Fibroblast of gingiva (primary cell): ENCODE measurements at places on chromosomes 16 and 17.

DNA sequence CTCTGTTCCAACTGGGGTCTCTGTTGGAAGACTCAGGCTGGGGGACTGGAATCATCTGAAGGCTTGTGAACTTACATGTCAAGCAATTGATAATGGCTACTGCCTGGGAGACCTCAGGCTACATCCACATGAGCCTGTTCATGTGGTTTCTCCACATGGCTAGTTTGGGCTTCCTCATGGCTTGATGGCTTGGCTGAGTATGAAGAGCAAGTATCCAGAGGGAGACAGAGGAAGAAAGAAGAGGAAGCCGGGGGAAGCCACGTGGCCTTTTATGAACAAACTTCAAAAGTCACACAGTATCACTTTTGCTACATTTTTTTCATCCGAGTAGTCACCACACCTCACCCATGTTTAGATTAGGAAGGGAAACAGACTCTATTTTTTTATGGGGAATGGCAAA is 158.9 kb downstream of the TRIM37 start:
- DNase-seq: no peak

DNA sequence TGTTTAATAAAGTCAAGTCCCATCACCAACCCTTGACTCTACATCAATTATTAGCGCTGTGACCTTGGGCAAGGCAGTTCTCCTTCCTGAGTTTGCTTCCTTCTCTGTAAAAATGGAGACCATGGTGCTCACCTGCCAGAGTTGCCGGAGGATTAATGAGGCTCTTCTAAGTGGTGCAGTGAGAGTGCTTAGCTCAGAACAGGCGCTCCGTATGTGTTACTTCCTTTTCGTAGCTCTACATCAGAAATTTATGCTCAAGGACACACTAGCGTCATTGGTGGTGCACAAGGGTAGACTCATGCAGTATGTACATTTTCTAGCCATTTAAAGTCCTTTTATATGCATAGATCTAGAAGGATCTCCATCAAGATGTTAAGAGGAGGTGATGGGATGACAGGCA is 17.4 kb upstream of the CMIP start:
- DNase-seq: no peak

- no peak for DNase-seq
These were observed 91.8 kb downstream of the NCOR1 start for GRCh38 chr17:16123531-16123930.

DNA sequence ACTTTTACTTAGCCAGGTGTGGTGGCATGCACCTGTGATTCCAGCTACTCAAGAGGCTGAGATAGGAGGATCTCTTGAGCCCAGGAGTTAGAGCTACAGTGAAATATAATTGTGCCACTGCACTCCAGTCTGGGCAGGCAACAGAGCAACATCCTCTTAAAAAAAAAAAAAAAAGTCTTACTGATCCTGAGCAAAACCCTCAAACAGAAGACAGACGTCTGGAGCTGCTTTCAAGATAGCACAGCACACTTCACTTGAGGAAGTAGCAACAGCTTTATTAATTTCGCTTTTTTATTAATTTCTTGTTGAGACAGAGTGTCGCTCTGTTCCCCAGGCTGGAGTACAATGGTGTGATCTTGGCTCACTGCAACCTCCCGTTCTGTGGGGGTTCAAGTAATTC is 10.2 kb upstream of the GGA2 start:
- DNase-seq: no peak

GRCh38 chr17:28097901-28098300 is 55.4 kb downstream of the NLK start:
- DNase-seq: no peak

DNA sequence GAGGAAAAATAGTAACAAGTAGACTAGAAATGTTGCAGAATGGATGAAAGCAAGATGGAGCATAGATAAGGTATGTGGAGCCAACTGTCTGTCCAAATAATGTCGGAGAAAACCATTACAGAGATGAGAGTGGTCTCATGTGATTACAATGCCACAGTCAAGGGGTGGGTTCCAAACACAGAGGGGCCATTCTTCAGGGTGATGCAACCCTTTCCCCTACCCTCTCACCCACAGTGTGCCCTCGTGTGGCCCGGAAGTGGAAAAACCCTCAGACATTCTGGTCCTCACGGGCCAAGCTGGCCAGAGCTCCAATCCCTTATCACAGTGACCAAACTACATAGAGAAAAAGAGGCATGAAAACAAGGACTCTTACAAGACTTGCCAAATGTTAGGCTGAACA is 17.7 kb upstream of the HS3ST3A1 start:
- no peak for DNase-seq

DNA sequence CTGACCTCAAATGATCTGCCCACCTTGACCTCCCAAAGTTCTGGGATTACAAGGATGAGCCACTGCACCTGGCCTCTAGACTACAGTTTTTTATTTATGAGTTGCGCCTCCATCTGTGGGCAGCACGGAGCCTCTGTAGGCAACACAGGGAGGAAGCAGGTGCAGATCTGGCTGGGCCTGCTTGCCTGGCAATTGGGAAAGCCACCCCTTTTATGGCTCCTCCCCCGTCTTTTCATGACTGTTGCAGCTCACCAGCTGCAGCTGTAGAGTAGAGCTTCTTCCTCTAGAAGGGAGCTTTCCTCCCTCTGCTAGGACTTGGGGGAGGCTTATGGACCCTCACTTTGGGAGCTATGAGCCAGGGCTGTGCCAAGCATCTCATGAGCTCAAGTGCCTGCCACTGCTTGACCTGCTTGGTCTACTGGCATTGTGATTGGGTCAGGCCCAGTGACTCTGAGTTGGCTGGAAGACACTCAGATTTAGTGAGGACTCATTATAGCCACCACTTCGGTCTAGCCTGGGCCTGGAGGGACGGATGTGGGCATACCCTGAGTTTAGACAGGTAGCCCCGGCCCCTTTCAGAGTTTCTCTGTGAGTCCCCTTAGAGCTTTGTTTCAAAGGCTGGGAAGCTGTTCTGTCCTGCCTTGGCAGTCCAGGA is 6.9 kb upstream of the SLC7A6 start:
- DNase-seq: no peak

GRCh38 chr17:4173781-4174180 is 30.8 kb downstream of the CYB5D2 start:
- no peak for DNase-seq

GRCh38 chr17:73359352-73359751 is 47.6 kb upstream of the CDC42EP4 start:
- no peak for DNase-seq

GRCh38 chr17:630801-631200 is 83.8 kb downstream of the VPS53 start:
- DNase-seq: no peak

GRCh38 chr17:42266918-42267766 is 9.0 kb downstream of the STAT5B start:
- DNase-seq: peak; percentile 95

GRCh38 chr16:88390735-88391134 is 8.0 kb downstream of the ZNF469 start:
- DNase-seq: no peak

GRCh38 chr17:22337467-22337866 is 645.1 kb downstream of the KCNJ18 start:
- no peak for DNase-seq

- no peak for DNase-seq
These were observed 21.4 kb downstream of the FLYWCH1 start for GRCh38 chr16:2933136-2933535.

GRCh38 chr17:77372444-77373298 is 231.9 kb downstream of the SEC14L1 start:
- DNase-seq: peak; percentile 96

GRCh38 chr16:13429416-13429815 is 490.5 kb upstream of the ERCC4 start:
- DNase-seq: no peak

DNA sequence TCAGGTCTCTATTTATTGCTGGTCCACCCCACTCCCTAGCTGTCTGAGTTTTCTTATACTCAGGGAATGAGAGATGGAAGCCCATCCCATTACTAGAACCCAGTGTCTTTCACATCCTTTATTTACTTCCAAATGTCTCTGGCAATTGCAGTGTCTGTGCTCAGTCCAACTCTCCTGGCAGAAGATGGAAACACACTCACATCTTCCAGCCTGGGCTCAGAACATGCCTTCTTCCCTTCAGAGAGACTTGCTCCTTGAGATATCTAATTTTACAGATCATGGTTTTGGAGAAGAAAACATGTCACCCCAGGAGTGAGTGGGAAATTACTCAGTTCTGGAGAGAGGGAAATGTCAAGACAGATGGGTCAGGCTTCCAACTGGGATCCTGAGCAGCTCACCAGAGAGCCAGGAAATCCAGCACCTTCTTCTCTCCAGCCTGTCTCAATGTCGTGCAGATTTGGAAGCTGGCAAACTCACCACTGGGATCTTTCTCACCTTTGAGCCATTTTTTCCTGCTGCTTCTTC is 494.4 kb downstream of the HS3ST4 start:
- DNase-seq: no peak

DNA sequence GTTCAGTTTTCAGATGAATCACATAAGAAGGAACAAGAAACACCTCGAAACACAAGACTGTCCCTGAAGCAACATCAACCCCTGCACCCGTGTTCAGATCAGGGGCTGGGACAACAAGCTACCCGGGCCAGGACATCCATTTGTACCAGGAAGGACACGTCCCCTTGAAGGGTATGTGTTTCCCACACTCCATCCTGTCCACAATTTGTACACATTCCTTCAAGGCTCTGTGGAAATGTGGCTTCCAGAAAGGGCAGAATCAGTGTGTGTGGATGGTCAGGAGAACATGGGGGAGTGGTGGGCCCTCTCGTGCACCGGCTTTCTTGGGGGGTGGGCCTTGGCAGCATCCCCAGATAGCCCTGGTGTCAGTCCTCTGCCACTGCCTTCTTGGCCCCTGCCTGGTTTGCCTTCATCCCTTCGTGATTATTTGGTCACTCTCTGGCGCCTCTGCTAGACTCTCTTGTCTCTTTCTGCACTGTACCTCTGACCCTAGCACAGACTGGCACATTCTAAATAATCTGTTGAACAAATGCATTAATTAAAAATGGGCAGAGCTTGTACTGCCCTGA is 10.3 kb downstream of the KIFC3 start:
- no peak for DNase-seq

GRCh38 chr16:84498859-84499620 is 5.4 kb downstream of the MEAK7 start:
- DNase-seq: no peak

DNA sequence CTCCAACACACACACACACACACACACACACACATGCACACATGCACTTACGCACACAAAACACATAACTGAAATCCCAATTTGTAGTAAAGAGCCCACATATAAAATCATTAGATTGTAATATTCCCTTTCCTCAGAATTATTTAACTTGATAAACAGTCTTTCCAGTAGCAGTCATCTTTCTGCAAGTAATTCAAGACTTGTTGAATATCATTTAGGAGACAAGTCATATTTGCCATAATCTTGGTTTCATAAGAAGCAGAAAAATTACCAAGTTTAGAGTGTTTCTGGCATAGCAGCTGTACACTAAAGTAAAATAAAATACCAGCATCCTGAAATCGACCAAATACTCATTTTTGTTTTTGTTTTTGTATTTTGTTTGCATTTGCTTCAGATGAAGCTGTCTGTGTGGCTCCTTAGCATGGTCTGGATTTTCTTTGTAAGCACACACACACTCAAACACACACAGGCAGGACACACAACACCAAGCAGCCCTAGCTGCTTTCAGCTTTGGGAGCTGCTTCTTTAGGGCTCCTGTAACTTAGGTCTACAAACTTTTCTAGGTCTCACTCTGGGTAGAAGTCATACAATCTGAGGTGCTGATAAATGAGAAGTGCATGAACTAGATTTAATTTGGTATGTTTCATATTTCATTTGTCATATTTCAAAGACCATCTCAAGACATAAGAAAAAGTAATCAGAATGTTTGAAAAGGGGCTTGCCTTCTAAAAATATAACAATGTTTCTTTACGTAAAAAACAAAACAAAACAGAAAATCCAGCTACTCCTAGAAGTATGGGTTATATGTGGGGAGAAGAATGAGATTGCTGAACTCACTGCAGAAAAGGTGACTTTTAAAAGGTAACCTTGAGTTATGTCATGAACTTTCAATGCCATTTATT is 3.0 kb downstream of the SALL1 start:
- DNase-seq: no peak

DNA sequence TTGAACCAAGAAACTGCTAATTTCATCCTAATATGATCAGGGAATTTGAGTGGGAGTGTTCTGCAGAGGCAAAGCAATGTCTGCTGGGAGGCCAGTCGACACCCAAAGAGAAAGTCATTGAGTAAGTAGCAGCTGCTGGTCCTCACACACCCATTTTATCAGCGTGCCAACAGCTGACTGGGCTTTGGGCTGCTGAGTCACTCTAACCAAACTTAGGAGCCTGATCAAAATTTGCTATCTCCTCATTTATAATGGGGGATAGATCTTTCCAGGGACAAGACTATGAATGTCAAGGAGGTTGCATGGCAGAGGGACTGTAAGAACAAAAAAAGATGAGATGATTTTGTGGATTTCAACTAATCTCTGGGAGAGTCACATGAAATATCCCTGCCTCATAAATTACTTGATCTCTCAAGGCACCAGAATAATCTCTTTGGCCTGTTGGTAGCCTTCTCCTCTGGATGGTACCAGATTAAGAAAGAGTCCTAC is 32.9 kb downstream of the CPSF4L start:
- DNase-seq: peak; percentile 79

DNA sequence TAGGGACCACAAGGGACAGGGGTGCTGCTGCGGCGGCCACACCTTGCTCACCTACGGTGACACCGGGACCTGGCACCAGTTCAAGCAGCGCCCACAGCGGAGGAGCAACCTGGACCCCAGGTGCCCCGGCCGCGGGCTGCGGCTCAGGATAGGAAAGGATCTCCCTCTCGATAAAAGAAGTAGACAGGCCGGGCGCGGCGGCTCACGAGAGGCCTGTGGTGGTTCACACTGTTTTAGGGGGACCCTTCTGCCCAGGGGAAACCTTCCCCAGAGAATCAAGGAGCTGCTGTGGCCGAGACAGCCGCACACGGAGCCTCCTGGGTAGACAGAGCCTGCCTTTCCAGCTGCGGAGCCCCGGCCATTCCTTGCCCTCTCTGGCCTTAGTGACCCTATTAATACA is 17.9 kb upstream of the ATP2A3 start:
- DNase-seq: no peak

DNA sequence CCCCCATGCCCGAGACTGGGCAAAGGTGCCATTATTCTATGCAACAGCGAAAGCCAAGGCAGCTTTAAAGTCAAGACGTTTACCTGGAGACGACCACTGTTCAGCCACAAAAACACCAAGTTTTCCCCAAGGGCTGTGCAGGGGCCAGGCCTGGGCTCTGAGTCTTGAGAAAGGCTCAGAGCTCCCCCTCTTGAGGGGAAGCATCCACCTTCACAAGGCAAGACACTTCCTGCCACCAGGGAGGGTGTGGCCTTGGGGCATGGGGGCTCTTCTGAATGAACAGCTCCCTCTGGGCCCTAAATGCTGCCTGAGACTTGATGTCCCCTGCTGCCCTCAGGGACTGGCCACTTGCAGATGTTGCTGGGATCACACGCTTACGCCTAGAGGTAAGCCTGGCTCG is 26.5 kb downstream of the PDIA2 start:
- no peak for DNase-seq

DNA sequence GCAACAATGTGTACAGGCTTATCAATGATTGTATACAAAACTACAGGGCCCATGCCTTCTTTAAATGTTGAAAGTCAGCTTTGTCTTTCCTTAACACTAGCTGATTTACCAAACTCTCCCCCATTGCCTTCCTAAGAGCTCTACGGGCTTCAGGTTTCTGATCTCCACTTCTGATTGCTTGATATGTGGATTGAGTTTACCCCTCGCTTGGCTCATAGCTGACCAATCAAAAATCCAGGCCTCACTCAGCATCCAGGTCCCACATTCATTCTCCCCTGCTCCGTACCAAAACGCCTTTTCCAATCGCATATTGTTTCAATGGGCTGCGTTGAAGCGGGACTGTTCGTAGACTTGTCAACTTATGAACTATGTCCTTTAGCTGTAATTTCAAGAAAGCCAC is 195.1 kb upstream of the TOX3 start:
- no peak for DNase-seq
